ENCODE measurements at places on chromosomes 4 and X.

GRCh38 chr4:124685851-124686250 lies 26.7 kb downstream of the ANKRD50 start:
- DNase-seq = no peak

DNA sequence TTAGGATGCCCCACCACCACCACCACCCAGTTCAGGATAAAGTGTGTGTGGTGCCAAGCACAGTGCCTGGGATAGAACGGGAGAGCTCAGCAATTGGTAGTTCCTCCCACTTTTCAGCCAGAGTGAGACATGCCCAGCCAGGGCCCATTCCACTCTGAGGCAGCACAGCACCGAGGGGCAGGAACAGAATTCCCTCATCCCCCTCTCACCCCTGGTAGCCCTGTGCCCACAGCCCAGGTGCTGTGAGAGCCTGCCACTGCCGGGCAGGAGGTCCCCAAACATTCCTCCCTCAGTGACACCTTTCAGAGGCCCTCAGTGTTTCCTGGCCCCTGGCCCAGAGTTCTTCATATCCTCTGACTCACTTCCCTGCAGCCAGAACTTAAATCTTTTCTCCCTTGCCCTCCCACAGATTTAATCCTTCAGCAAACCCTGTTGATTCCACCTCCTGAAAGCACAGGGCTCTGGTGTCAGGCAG lies 8.1 kb downstream of the RIPPLY1 start:
- no peak for DNase-seq

DNA sequence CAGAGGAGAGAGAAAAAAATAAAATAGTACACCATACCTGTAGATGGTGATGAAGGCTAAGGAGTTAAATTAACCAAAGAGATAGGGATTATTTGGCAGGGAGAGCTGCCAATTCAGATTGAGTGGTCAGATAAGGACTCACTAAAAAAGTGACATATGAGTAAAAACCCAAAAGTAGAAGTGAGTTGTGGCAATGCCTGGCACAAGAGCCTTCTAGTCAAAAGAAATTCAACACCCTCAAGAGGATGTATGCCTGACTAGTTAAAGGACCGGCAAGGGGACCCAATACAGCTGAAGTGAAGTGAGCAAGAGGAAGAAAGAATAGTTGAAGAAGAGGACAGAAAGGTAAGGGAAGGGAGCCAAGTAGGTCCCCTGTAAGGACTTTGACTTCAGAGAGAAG lies 34.9 kb downstream of the ELF2 start:
- no peak for DNase-seq

DNA sequence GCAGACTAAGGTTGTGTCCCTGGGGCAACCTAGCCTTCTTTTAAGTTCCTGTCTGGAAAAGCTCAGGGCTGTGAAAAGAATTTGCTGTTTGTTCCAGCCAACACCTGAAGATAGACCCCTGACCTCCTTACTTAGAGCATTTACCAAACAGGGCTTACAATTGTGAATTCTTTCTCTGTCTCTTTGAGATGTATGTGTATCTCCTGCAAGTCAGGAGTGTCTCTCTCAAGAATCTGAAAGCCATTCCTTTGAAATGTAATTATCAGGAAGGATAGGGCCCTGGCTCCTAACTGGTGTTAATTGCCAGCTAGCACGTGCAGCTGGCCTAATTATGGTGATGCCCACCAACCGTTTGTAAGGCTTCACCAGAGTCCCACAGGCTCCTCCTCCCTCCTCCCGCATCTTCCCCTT lies 18.2 kb downstream of the CCNG2 start:
- DNase-seq = no peak

GRCh38 chr4:41455206-41455605 lies 82.8 kb upstream of the LIMCH1 start:
- no peak for DNase-seq
